ENCODE measurements at places on chromosomes 12 and 14.

GRCh38 chr14:70000601-70001000 lies 121.4 kb downstream of the SMOC1 start:
- no peak for DNase-seq

DNA sequence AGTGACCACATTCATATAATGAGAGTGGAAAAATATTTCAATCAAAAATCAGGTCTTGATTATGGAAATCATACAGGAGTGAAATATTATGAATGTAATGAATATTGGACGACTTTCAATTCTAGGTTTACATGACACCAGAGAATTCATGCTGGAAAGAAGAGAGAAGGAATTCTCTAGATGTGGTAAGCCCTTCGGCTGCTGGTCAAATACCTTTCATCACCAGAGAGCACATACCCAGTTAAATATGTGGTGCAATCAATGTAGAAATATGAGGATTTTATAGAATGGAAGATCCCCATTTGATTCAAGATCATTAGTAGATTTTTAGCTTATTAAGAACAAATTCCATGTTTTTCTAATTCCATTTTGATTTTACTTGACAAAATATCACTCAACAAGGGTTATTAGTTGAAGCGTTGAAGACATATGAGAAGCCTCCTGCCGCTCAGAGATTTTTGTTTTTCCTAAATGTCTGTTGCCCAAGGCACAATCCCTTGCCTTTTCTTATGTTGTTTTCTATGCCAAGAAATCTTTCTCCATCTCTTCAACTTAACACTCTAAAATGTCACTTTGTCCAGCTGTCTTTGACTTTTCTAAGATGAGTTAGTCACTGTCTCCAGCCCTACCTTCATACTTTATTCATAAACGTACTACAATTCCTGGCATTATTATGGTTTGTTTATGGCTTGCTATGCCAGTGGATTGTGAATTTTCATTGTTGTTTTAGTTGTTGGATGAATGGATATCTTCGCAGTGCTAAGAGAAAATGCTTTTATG lies 72.8 kb upstream of the ZDHHC17 start:
- DNase-seq = no peak

GRCh38 chr12:11592484-11592883 lies 57.0 kb upstream of the ETV6 start:
- DNase-seq = no peak

DNA sequence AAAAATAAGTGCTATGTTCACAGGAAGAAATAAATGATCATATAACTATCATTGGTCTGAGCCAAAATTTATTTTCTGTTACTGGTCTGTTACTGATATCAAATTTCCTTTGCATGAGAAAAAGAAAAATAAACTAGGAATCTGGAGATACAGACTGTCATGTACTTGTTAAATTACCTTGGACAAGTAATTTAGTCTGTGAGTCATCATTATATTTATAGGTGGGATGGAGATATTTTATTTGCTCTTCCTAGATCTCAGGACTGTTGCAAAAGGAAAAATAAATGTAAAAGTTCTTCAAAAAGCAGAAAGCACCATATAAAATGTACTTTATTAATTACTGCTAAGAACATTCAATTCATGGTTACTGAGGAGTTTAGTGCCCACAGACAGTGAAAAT lies 174.4 kb downstream of the PTPRO start:
- DNase-seq = no peak

GRCh38 chr14:53360829-53361228 lies 207.7 kb upstream of the DDHD1 start:
- DNase-seq = no peak

- no peak for DNase-seq
These were observed 126.4 kb downstream of the SCN8A start for GRCh38 chr12:51717326-51717925.

GRCh38 chr12:41514021-41514777 lies 326.1 kb downstream of the PDZRN4 start:
- DNase-seq = no peak

GRCh38 chr12:12705838-12706520 lies 10.0 kb upstream of the GPR19 start:
- DNase-seq = peak; percentile 67

GRCh38 chr12:48901278-48901677 lies 24.0 kb downstream of the FKBP11 start:
- no peak for DNase-seq

DNA sequence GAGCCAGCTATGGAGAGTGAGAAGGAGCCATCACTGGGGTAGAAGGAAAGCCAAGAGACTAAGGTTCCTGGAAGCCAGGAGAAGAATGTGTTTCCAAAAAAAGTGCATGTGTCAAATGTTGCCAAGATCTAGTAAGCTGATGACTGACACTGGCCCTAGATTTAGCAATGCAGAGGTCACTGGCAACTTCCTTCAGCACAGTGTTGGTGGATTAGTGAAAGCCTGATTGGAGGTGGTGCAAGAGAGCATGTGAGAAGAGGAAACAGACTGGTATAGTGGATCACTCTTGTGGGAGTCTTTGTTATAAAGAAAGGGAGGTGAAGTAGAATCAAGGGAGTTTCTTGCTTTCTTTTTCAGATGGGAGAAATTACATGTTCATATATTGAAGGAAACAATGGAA lies 34.1 kb upstream of the CHGA start:
- no peak for DNase-seq

DNA sequence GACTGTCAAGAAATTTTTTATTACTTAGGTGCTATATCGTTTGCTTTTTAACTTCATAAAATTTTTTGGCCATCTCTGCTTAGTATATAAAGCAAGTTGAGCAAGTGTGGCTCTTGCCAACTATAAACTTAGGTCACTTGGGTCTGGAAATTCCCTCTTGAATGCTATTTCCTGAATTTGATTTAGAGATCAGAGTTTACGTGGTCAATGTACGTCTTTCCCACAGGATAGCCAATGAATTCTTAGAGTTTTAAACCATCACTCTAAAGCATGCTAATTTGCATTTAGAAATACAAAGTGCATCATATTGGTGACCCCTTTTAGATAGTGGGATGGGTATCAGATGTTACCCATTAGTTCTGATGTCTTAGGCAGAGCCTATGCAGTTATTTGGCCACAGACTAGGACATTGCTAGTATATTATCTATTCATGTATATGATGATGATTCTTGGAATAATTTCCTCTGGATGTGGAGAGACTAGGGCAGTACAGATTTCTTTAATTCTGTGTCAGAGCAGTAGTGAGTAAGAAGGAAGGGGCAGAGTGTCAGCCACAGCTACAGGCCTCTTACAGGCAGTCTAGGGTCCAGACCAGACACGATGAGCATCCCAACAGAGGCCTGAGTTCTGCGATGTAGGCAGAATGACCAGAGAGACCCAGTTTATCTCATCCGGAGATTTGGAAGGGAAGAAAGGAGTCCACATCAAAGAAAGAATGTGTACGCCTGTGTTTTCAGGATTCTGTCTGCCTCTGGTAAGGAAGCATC lies 30.3 kb downstream of the SCN8A start:
- no peak for DNase-seq

DNA sequence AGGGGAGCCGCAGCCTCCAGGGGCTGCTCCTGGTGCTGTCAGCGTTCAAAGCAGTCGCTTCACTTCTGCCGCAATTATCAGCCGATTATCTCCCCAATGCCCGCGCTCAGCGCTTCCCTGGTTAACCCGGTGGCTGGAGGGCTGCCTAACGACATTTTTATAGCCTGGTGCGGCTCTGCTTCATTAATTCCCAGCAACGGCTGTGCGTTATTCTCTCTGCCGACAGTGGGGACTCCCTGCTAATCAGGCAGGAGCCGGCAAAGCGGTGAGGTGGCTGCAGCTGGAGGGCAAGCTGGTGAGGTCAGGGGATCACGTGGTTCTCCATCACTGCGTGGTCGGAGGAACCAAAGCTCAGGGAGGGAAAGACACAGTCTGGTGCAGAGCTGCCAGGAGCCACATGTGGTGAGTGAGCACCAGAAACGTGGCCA lies 62.9 kb downstream of the GLRX5 start:
- no peak for DNase-seq

- DNase-seq = no peak
These were observed 13.7 kb downstream of the DHX37 start for GRCh38 chr12:124975276-124975675.

DNA sequence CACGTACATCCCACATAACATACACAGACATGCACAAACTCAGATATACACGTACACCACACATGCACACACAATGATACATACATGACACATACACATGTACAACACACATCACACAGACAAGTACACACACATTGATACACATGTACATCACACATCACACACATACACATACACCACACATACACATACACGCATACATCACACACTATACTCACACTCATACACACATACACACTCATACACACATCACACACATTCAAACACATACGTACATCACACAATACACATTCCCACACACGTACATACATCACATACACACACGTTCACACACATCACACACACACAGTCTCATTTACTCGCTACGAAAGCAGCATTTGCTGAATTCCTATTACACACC lies 4.5 kb downstream of the ZNF605 start:
- no peak for DNase-seq

- DNase-seq = no peak
These were observed 4.9 kb upstream of the KLHL33 start for GRCh38 chr14:20440882-20441281.

DNA sequence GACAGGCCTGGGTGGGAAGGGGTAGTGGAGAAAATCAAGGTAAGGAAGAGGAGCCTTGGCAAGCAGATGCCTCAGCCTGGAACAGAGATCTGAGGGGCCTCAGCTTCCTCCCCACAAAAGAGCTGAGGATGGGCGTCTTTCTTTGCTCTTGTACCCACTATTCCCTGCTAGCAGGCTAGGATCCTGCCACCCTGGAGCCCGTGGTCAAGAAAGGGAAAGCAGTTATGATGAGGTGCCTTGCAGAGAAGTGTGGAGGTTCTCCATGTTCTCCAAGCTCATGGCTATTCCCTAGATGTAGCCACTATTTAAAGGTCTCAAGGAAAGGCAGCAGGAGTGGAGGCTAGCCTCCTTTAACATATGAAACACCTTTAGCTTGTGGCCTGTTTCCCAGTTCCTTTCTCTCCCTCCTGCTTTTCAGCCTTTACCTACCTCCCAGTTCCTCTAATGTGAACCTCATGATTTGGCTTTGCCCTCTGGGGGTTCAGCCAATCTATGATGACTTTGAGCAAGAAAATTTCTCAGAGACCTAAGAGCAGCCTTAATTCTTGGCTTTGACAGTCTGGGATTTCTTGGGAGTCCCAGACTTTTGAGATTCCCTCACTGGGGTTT lies 1.1 kb downstream of the IKZF4 start:
- no peak for DNase-seq

GRCh38 chr12:116266631-116267349 lies 10.7 kb downstream of the MED13L start:
- DNase-seq = no peak

DNA sequence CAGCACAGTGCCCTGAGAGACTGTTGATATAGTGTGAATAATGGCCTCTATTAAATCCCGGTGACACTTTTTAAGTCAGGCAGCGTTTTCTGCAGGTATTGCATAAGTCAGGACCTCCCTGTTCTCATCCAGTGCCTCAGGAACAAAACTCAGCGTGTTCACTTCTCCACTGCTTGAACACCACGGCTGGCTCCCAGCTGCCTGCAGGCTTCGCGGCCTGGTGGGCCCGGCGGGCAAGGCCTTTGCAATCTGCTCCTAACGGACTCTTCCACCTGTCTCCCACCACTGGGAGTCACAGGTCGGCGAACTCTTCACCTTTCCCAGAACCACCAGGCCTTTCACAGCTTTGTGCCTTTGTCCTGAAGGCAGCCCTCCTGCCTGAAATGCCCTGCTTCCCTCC lies 18.7 kb downstream of the RFX4 start:
- DNase-seq = no peak

DNA sequence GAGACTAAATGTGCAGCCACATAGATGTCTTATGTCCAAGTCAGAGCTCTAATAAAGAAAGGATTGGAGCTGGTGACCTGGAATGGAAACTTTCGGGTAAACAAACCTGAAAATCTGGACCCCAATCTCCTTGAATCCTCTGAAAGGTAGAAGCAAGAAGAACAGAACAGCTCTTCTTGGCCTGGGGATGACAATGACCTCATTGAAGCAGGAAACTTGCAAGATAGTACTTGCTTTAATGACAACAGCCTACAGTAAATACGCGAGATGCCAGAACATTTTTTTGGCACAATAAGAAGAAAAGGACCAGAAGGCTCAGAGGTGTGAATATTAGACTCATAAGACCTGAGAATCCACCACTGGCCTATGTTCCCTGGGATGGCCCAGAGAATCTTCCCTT lies 4.1 kb upstream of the PRIMA1 start:
- no peak for DNase-seq

DNA sequence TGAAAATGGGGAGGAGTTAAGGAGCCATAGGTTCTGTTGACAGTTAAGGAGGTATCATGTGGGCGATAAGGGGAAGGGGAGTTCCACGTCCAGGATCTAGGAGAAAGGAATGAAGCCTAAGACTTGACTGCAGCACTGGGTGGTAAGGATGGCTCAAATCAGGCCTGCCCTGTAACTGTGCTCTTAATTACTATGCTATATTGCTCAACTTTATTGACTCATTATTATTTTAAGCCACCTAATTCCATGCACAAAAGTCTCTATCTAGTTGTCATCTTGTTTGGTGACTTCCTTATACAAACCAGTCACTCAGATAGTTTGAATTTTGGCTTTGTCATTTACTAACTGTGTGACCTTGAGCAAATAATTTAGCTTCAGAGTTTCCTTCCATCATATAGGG lies 242.1 kb upstream of the ARHGAP5 start:
- no peak for DNase-seq

DNA sequence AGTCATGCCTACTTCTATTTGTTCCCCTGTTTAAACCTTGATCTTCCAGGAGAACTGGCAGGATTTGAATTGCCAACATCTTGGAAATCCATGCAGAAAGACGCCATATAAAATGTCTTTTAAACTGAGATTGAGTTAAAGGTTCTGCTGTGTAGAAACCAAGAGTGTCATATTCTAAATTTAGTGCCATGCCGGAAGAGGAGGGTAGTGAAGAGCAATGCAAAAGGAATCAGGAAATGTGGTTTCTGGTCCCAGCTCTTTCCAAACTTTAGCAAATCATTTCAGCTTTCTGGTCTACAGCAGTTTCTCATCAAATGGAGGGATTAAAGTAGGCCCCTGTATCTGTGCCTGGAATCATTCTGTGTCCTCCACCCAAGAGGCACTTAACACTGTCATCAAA lies 85.7 kb downstream of the BTG1 start:
- no peak for DNase-seq

GRCh38 chr12:3138941-3139511 lies 61.8 kb downstream of the TSPAN9 start:
- no peak for DNase-seq

DNA sequence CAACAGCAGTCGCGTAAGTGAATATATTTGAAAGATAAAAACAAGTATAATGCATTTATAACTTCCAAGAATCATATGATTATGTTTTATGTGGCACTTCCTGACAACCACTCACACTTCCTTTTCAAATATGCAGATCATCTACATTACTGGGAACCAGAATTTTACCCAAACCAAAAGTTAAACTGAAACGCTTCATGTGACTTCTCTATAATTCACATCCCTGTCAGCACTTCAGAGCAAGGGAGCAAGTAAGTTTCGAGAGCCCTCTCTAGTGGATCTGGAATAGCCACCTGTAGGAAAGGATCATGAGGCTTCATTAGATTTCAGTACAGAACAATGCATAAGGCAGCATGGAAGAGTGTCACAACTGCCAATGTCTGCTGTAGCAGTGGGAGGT lies 13.7 kb upstream of the ALX1 start:
- DNase-seq = no peak

- DNase-seq = no peak
These were observed 904 bp upstream of the FAM177A1 start for GRCh38 chr14:35044939-35045797.

Data from activated CD8-positive, alpha-beta memory T cell treated with anti-CD3 and anti-CD28 coated beads, Interleukin-2, amount 50 U/mL, for 4 hours (primary cell).